Substantia nigra (tissue), 51 donors: ENCODE measurements at places on chromosomes 7 and 10.

DNA sequence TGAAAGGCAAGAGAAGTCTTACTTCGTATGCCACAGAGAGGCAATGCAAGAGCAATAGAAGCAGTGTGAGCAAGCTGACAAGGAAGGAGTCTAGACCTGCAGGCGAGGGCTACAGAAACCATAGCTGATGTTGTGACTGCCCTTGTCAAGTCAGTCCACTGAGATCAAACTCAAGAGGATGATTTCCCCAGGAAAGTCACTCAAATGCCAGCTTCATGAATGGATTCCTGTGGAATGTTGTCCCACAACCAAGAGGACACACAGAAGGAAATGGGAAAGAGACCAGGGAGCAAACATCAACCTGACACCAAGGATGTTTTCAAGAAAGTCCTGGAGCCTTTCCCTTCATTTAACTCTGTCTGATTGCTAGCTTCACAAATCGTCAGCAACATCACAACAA is 78.0 kb upstream of the GAD2 start:
- no peak for DNase-seq

DNA sequence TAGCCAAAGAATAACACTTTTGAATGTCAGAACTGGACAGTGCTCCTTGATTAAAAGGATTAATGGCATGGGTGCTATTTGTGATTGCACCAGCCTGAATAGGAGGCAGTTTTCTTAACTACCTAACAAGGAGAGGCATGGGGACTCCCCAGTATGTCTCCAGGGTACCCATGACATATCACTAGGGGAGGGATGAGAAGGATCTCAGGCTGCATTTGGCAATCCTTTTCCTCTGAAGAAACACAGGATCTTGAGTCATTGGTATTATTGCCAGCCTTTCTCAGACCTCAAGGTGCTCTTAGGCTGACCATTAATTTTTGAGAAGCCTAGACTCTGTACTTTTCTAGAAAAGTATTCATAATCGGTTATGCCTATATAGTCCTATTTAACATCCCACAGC is 77.5 kb upstream of the NPVF start:
- no peak for DNase-seq

DNA sequence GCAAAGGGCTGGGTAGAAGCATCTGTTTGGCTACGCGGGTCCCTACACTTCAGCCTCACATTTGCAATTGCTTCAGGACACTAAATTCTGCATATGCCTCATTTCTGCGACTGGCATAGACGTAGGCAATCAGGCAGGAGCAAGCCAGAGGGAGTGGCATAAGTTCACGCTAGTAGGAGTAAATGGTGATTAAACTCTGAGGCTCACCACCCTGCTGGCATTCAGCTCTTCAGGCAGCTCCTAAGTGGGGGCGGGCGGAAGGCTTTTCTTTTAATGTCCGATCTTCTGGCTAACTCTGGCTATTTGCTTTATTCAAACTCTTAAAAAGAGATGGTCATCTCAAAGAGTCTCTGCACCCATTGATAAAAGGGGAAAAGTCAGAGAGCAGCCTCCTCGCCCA is 45.3 kb downstream of the RGS10 start:
- no peak for DNase-seq

DNA sequence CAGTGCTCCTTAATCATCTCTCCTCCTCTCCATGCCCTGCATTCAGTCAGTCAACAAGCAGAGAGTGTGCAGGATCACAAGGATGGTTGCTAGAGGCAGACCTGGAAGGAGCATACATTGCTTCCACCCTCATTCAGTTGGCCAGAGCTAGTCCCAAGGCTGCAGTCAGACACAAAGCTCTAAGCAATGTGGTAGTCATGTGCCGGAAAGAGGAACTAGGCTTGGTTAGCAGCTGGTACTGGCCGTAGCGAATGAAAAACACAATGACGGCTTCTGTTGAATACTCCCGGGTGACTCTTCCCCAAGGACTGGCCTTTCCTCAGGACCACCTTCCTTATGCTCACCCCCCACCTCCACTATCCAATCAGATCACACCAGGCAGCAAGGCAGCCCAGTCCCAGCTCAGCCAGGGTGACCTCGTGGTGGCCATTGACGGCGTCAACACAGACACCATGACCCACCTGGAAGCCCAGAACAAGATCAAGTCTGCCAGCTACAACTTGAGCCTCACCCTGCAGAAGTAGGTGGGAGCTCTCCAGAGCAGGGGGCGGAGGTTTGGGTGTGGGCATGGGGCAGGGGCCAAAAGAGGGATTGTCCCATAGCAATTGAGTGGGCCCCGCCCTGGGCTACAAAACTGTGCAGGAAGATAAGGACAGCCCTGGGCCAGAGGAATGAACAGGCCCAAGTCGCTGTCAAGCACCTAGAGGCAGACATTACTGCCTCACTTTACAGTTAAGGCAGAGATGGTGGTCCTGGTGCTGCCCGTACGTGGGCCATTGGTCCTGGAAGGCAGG is 10.9 kb downstream of the LDB3 start:
- peak; percentile 31 for DNase-seq

GRCh38 chr10:118370499-118370898 is 28.4 kb upstream of the FAM204A start:
- no peak for DNase-seq

- DNase-seq: no peak
These were observed 114.1 kb upstream of the SORCS3 start for GRCh38 chr10:104527013-104527412.

GRCh38 chr10:5871596-5871995 is 18.1 kb downstream of the ANKRD16 start:
- no peak for DNase-seq

DNA sequence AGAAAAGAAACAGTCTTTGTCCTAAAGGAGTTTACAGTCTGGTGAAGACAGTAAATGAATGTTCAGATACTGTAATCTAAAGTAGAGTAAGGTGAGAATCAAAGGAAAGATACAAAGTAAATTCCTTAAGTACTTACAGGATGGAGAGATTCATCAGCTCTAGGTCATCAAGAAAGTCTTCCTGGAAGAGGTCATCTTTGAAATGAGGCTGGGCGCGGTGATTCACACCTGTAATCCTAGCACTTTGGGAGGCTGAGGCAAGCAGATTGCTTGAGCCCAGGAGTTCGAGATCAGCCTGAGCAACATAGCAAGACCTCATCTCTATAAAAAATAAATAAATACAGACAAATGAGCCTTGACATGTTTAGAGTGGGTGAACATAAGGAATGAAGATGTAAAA is 18.3 kb downstream of the FHIP2A start:
- no peak for DNase-seq

GRCh38 chr7:156374335-156374734 is 266.2 kb upstream of the RNF32 start:
- no peak for DNase-seq

- no peak for DNase-seq
These were observed 130.5 kb downstream of the KLF6 start for GRCh38 chr10:3654496-3654895.

DNA sequence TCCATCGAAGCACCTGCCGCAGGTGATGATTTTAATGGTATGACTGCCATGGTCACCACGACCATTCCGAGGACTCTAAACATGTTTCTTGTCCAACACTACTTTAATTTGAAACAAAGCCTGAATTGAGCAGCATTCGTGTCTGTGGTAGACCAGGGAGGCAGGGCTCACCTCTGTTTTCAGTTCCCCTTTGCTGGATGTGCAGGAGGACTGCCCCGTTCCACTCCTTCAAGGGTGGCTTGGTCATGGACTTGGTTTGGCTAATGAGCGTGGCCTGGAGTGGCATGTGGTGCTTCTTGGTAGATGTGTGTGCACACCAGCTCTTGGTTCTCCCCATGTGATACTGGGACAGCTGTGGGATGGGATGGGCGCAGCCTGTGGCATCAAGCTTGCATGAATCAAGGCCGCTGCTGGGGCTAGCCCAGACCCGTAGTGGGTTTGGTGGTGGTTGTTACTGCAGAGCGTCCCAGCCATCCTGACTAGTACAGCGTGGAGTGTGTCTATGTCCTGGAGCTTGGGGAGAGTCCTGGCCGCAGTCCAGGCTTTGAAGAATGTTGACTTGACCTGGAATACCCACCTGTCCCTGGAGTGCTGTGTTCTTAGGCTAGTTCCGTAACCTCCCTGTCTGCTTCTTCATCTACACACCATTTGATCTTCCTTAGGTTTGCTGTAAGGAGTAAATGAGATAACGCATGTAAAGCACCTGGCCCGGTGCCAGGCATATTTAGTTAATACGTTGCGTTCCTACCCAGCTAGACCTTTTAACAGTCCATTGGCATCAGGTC is 34.8 kb downstream of the MGMT start:
- no peak for DNase-seq

GRCh38 chr7:2559283-2559950 is 638 bp downstream of the IQCE start:
- no peak for DNase-seq

DNA sequence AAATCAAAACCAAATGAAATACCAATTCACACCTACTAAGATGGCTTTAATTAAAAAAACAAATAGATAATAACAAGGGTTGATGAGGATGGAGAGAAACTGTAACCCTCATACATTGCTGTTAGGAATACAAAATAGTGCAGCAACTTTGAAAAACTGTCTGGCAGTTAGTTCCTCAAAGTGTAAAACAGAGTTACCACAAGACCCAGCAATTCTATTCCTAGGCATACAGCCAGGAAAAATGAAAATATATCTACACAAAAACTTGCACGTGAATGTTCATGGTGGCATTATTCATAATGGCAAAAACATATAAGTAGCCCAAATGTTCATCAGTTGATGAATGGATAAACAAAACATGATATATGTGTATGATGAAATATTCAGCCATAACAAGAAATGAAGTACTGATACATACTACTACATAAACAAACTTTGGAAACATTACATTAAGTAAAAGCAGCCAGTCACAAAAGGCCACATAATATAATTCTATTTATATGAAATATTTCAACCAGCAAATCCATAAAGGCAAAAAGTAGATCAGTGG is 83.5 kb downstream of the BRAF start:
- DNase-seq: no peak

GRCh38 chr7:36538126-36538525 is 148.5 kb downstream of the ANLN start:
- DNase-seq: no peak

DNA sequence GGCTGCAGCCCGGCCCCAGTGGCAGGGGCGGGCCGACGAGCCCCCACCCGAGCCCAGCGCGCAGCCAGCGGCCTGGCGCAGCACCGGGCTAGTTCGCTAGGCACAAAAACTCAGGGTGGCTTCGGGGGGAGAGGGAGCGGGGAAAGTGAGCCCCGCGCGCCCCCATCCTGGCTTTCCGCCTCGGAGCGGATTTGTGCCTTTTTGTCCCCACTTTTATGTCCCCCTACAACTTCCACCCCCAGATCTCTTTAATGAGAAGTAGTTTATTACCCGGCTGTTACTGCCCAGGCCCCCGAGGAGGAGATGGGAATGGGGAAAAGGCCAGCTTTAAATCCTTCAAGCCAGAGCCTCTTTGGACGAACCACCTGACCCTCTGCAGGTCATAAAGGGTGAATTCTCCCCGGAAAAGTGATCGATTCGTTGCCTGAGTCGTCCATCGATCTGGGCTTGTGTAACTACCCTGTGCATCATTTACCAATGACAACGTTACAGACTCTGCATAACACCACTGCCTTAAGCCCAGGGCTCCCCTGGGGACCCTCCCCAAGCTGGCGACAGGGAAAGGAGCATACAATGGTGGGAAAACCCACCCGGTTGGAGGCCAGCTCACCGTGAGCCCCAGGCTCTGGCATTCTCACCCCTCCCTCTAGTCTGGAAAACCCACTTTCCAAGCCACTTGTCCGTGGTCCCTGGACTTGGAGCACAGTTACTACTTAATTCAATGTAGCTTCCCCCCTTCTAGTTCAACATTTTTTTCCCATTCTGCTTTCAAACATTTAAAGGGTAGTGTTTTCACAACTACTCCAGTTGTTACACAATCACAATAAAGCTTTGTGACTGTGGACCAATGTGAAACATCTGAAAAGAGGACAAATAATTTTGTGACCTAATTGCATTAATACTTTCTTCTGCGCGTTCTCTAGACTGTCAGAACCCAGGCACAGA is 748 bp upstream of the SH3PXD2A start:
- no peak for DNase-seq

GRCh38 chr7:137661634-137662033 is 185.1 kb downstream of the DGKI start:
- DNase-seq: no peak

DNA sequence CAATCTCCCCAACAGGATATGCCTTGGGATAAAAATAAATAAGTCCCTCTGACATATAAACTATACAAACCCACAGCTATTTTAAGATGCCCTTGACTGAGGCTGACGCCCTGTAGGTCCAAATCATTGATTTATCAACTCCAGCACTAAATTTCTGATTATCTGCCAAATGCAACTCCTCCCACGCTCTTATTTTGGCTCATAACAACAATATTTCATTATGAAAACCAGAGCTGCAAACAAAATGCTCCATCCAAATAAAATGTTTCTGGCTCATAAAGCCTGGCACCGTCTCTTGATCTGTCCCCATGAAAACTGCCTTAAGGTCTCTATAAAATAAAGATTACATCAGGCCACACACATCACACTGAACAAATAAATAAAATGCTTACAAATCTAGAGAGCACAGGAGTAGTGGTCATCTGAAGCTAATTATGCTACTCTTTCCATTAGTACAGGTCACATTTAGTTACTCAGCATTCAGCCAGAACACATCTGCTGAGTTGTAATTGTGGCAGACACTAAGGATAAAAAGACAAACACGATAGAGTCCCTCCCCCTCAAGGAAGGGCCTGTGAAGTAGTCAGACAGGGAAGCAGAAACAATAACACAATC is 28.8 kb downstream of the CACUL1 start:
- DNase-seq: no peak

DNA sequence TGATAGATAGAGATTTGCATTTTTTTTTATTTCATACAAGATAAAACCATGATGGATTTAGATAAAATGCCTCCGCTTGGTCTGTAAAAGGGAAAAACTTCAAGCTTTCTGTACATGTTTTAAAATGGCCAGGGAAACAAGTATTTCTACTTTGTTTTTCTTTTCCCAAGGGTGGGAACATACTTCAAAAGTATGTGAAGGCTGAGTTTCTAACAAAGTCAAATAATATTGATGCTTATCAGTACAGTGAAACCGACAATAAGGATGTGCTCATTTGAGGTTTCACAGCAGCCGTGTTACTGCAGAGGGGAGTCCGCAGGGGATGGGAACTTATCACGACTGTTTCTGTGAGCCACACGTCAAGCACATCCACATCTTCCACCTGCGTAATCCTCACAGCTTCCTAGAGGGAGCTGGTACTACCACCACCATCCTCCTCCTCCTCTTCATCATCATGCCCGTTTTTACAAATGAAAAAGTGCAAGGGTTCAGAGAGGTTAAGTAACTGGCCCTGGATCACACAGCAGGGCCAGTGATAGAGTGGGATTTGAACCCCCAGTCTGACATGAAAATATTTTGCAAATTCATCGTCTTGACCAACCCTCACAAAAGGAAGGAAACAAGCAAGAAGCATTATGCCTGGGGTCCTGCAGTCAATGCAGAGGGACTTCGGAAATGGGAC is 94.3 kb downstream of the GPR26 start:
- DNase-seq: no peak

- no peak for DNase-seq
These were observed 6.9 kb upstream of the PSMG3 start for GRCh38 chr7:1576521-1577253.

GRCh38 chr7:127896659-127897058 is 134.6 kb downstream of the LRRC4 start:
- no peak for DNase-seq
